SK-N-DZ (cell line): ENCODE measurements at places on chromosomes 13 and 19.

- DNase-seq: no peak
Measured at GRCh38 chr13:107851670-107852069, 363.7 kb downstream of the LIG4 start.

DNA sequence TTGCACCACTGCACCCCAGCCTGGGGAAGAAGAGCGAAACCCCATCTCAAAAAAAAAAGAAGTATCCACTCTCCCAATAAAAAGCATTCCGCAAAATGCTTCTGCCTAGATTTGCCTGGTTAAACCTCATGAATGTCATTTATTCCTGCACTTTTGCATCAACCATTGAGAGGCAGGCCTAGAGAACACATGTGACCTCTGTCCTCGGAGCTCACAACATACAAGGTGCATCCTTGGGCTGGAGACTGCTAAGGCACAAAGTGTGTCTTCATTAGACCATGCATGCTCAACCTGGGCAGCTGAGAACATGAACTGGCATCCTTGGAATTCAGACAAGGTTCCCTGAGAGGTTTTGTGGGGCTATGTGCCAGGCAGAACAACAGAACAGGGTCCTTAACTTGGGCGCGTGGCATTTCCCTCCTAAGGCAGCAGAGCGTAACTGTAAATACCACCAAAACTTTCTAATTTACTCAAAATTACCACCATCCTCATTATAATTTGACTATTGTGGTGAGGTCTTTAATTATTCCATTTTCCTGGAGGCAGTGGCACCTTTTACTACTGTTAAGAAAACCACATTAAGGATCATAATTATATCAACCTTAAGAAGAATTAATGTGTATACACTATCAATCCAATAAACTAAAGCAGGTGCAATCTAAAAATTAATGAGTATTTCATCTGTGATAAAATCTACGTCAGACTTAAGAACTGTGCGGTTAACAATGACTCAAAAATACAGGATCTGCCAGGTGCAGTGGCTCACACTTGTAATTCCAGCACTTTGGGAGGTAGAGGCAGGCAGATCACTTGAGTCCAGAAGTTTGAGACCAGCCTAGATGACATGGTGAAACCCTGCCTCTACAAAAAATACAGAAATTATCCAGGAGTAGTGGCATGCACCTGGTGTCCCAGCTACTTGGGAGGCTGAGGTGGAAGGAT is 13.8 kb downstream of the RCBTB1 start:
- DNase-seq: no peak

- no peak for DNase-seq
Measured at GRCh38 chr19:5628461-5628860, 5.6 kb downstream of the SAFB start.

DNA sequence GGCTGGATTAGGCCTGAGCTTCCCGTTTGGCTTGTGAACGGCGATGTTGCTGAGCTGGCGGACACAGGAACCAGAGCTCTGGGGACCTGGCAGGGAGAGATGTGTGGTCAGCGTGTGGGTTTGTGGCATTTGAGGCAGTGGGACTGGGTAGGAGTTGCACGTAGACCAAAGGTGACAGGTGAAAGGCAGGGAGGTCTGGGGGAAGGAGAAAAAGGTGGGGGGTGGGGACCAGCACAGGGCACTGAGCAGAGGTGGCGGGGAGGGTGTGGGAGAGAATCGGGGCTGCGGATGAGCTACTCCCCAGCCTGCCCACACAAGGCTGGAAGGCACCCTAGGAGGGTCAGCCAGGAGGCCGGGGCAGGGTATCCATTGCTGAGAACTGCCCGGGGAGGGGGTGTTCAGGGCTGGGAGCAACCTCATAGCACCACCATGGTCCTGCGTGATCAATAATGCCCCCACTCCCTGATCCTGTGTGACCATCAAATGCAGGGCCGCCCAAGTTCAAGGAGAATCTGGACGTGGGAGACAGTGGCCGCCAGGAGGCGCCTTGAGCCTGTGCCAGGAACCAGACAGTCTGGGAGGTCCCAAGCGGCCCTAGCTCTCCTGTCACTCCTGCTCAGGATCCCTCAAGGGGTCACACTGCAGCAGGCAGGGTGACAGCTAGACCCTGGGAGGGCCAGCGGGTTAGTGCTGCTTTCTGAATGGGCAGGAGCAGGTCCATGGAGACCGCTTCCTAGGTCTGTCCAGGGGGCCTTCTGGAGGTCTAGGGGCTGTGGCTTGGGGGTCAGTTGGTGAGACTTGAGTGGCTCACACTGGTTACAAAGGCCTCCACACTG is 12.8 kb upstream of the SELENOW start:
- DNase-seq: peak; percentile 48

DNA sequence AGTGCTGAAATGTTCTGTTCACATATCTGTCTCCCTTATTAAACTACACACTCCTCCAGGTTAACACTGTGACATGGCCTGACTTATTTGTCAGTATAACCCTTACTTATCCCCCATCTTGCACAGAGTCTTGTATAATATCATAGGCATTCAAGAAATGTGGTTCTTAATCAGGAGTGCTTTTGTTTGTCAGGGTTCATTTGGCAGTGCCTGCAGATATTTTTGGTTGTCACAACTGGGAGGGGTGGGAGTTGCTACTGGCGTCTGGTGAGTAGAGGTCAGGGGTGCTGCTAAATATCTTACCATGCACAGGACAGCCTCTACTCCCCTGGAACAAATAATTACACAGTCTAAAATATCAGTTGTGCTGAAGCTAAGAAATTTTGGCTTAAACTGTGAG is 20.4 kb upstream of the OBI1 start:
- no peak for DNase-seq
